Activated CD4-positive, alpha-beta memory T cell treated with anti-CD3 and anti-CD28 coated beads for 36 hours (primary cell): ENCODE measurements at places on chromosomes 2 and 18. TPM values are rescaled to one million over a fixed set of nuclear protein-coding genes. Genes with fewer than 3 reads are reported as not detected.

DNA sequence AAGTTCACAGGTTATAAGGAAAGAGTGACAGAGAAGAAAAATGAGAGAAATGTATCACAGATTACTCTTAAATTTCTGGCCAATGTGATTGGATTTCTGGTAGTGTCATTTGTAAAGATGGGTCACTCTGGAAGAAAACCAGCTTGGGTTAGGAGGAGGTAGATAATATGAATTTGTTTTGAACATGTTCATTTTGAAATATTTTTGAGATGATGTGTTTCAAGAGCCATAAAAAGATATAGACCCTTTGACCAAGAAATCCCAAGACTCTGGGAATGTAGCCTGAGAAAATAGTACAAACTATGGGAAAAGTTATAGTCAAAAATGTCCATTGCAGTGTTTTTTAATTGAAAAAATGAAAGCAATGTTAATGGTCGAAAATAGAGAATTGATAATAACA, 70.7 kb downstream of the CALCRL start:
- H3K36me3 ChIP-seq: no peaks in the 10 kb centered on the region
- H3K27ac ChIP-seq: no peak overlapping the region
- no peak overlapping the region for H3K4me3 ChIP-seq
- no peaks in the 10 kb centered on the region for H3K27me3 ChIP-seq
- no peak for DNase-seq

CCBE1 gene
- not detected for total RNA-seq

DNA sequence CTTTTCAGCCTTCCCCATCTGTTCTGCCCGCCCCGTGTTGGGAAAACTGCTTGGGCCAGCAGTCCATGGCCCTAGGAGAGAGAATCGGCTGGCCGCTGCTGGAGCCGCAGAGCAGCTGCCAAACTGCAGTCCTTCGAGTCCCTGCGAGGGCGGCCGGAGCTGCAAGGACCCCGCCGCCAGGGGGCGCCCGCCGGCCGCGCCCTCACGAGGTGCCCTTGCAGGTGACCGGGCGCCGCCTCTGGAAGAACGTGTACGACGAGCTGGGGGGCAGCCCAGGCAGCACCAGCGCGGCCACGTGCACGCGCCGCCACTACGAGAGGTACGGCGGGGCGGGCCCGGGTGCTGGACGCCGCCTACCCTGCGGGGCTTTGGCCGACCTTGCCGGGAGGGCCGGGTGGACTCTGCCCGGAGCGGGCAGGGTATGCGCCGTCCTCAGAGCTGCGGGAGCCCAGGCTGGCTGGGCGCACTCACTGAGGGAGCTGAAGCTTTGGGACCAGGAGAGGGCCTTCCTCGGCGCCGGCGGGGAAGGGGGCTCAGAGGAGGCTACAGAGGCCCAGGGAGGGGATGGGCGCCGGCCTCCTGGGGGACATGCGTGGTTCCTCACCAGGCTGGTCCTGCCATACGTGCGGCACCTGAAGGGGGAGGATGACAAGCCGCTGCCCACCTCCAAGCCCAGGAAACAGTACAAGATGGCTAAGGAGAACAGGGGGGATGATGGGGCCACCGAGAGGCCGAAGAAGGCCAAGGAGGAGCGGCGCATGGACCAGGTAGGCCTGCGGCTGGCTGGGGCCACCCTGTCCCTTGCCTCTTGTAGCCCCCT, 13.6 kb downstream of the ARID5A start:
- H3K27me3 ChIP-seq: peaks cover 1% of the 10 kb centered on the region
- H3K4me1 ChIP-seq: peaks cover 50% of the 10 kb centered on the region
- H3K27ac ChIP-seq: no peak overlapping the region
- no peak overlapping the region for H3K4me3 ChIP-seq

FKBP7 gene
- total RNA-seq: 2.8 TPM

DNA sequence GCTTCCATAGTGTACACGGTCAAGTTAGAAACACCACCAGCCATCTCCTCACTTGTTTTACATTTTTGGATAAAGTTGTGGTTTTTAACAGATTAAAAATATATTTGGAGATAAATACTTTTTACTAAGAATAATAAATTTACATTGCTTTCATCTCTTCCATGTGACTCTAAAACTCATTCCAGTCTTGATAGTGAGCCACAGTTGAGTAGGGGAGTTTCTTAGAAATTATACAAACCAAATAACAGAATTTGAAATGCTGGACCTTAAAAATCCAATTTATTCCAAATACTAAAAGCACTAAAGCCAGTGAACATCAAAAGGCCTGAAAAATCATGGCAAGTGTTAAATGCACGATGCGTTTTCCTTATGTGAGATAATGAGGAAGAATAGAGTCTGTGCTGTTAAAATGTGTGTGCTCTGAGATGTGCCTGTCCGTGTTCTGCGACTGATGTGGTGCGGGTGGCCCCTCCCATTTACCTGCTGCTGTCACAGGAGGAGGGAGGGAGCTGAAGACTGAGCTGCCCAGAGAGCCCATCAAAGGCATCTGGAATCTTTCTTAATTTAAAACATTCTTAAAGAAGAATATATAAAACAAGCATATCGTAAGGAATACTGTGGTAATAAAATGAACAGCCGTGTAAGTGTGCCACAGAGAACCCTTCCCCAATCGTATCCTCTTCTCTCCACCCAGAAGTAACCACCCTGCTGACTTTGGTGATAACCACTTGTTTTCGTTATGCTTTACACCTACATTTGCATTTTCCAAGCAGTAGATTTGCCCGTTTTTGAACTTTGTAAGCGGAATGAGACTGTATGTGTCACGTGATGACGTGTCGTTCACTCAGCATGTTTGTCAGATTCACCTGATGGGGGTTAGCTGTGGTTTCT, 57.0 kb upstream of the TXNDC2 start:
- no peaks in the 10 kb centered on the region for H3K36me3 ChIP-seq
- DNase-seq: no peak
- no peaks in the 10 kb centered on the region for H3K4me1 ChIP-seq
- H3K27ac ChIP-seq: no peak overlapping the region
- no peak overlapping the region for H3K4me3 ChIP-seq

GRCh38 chr2:218016810-218017209, 14.0 kb upstream of the TNS1 start:
- H3K36me3 ChIP-seq: no peaks in the 10 kb centered on the region
- H3K27ac ChIP-seq: no peak overlapping the region
- H3K27me3 ChIP-seq: peaks cover 16% of the 10 kb centered on the region
- DNase-seq: no peak

REG3A gene
- not detected for total RNA-seq

NEB gene
- 0.14 TPM for total RNA-seq

- no peak overlapping the region for H3K27ac ChIP-seq
- H3K27me3 ChIP-seq: no peaks in the 10 kb centered on the region
- H3K4me1 ChIP-seq: no peaks in the 10 kb centered on the region
- H3K4me3 ChIP-seq: no peak overlapping the region
These were observed 1304.3 kb upstream of the DDX18 start for GRCh38 chr2:116510117-116510671.
